Neural progenitor cell (in vitro differentiated cells): ENCODE measurements at places on chromosomes 2 and 18. TPM values are rescaled to one million over a fixed set of nuclear protein-coding genes. Genes with fewer than 3 reads are reported as not detected.

GRCh38 chr2:196289000-196289399 is 117.6 kb upstream of the STK17B start:
- DNase-seq = no peak

GRCh38 chr2:212089873-212090272 is 448.7 kb downstream of the ERBB4 start:
- no peak for DNase-seq

- no peak for DNase-seq
These were observed 294.3 kb upstream of the KCNH7 start for GRCh38 chr2:163132850-163133249.

DNA sequence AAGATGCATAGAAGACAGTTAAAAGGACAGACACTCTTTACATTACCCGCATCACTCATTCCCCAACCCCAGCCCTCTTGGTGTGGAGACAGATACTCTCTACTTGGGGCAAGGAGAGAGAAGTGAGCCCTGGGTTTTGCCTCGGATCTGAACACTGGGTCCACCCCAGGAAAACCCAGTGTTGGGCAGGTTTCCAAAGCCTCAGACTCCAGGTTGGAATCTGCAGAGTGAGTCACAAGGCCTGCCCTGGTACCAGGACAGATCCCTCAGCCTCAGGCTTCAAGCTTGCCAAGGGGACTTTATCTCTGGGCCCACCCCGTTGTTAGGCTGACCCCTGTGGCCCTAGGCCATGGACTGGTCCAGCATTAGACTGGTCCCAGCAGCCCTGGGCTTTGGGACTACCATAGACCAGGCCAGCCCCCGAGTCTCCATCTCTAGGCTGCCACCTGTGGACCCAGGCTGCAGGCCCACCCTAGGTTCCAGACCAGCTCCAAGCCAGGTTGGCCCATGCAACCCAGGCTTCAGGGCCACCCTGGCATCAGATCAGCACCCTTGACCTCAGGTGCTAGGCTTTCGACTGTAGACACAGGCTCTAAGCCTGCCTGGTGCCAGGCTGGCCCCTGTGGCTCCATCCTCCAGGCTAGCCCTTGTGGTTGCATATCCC is 112.8 kb downstream of the GULP1 start:
- no peak for DNase-seq

- DNase-seq = no peak
These were observed 115.8 kb upstream of the SIX3 start for GRCh38 chr2:44825702-44826101.

- DNase-seq = no peak
These were observed 151.0 kb downstream of the OSR1 start for GRCh38 chr2:19207452-19207851.

DNA sequence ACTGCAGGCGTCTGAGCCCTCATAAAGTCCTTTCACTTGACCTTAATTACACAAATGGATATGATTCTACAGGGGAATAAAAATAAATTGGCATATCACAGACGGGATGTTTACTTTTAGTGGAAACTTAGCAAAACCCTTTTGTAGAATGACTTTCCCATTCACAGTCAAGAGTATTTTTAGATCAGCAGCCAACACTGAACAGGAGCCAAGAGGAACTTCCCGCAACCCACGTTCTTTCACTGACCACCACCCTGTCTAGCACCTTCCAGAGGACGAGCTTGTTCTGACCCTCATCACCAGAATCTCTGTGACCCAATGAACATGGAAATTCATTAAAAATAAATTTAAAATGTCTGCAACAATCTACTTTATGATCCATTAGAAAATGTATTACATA is 119.0 kb upstream of the SNTG2 start:
- no peak for DNase-seq

GRCh38 chr18:48153613-48154481 is 223.4 kb upstream of the SMAD2 start:
- no peak for DNase-seq

Gene GAD1
- 5.2 and 10.7 TPM in 2 replicates for total RNA-seq

DNA sequence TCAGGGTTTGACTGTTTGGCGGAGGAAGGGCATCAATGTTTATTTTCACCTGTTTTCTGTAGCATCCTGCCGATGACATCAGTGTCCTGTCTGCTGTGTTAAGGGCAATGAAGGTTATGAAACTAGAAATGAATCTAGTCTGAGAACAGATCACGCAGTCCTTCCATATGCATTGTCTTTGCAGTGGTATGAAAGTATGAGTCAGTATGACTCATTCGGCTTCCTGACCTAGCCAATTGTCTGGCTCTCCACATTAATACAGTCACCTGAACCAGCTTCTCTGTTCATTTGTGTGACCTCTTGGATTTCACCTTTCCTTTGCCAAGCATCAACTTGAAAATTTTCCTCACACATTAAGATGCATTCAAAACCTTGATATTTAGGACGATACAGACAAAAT is 353.8 kb downstream of the RND3 start:
- no peak for DNase-seq

- DNase-seq = no peak
These were observed 220.9 kb upstream of the PID1 start for GRCh38 chr2:229492034-229492433.

DNA sequence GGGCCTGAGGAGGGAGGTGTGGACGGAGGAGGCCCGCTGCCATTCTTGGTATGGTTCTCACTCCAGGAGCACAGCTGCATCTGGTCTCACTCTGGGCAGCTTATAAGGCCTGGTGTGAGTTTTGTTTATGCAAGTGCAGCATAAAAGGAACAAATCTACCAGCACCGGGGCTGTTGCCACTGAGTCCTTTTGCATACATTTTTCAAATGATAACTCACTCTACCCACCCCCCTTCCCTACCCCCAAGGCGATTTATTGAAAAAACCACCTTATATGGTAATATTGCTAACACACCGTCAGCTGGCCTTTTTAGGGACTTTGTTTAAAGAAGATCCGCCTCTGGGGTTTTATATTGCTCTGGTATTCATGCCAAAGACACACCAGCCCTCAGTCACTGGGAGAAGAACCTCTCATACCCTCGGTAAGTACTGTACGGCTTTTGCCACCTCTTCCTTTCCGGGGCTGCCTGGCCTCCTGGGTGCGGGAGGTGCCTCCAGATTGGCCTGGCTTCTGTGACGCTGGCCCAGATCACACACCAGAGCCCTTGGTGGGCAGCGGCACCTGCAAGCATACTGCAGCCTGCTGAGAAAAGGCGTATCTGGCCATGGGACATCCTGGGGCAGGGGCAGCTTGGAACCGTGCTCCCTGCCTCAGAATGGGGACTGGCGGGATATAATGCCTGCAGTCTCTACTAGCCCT is at the start of gene ACTG2:
TSS of gene ACTG2 (plus strand) at position 378 of the 699 bp plus-strand sequence. CDS start 8,304 bp downstream, outside the sequence.
- DNase-seq = no peak

Gene OSGEPL1
- 29.6 and 51.5 TPM in 2 replicates for total RNA-seq

Gene CLEC4F
- not detected in 2 replicates for total RNA-seq

DNA sequence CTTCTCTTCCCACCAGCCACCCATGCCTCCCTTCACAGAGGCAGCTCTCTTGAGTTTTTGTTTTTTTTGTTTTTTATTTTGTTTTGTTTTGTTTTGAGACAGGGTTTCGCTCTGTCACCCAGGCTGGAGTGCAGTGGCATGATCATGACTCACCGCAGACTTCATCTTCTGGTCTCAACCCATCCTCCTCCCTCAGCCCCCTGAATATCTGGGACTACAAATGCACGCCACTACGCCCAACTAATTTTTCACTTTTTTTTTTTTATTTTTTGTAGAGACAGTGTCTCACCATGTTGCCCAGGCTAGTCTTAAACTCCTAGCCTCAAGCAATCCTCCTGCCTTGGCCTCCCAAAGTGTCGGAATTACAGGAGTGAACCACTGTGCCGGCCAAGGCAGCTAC is 161.4 kb downstream of the TRABD2A start:
- DNase-seq = no peak

GRCh38 chr2:2645162-2645855 is 314.2 kb upstream of the MYT1L start:
- DNase-seq = no peak

DNA sequence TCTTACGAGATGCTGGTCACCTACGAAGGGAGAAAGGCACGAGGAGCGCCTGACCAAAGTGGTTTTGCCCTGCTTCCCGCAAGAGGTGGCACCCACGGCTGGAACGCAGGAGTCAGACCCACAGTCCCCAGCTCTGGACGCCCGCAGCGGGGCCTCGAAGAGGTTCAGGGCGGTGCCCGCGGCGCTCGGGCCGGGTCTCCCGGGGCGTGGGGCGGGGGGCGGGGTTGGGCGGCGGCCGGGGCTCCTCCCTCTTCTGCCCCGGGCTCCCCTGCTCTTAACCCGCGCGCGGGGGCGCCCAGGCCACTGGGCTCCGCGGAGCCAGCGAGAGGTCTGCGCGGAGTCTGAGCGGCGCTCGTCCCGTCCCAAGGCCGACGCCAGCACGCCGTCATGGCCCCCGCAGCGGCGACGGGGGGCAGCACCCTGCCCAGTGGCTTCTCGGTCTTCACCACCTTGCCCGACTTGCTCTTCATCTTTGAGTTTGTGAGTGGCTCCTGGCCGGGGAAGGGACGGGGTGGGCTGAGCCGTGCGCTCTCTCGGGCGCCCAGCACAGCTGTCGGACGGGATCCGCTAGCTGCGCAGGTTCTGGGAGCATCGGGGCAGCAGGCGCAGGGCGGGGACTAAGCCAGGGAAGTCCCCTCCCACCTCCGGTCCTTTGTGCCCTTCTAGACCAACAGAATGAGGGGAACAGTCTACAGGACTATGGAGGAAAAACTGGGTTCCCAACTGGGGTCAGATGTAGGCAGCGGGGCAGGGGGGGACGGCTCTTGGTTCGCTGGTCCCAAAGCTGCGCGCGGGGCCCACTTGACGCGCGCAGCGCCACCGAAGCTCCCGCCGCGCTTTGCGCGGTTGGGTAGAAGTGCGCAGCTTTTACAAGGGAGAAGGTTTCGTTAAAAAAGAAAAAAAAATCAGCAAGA is at the start of gene MAL:
TSS of gene MAL (plus strand) at position 303 of the 914 bp plus-strand sequence. CDS start at position 388, 85 bp downstream.
- peak; percentile 31 for DNase-seq

DNA sequence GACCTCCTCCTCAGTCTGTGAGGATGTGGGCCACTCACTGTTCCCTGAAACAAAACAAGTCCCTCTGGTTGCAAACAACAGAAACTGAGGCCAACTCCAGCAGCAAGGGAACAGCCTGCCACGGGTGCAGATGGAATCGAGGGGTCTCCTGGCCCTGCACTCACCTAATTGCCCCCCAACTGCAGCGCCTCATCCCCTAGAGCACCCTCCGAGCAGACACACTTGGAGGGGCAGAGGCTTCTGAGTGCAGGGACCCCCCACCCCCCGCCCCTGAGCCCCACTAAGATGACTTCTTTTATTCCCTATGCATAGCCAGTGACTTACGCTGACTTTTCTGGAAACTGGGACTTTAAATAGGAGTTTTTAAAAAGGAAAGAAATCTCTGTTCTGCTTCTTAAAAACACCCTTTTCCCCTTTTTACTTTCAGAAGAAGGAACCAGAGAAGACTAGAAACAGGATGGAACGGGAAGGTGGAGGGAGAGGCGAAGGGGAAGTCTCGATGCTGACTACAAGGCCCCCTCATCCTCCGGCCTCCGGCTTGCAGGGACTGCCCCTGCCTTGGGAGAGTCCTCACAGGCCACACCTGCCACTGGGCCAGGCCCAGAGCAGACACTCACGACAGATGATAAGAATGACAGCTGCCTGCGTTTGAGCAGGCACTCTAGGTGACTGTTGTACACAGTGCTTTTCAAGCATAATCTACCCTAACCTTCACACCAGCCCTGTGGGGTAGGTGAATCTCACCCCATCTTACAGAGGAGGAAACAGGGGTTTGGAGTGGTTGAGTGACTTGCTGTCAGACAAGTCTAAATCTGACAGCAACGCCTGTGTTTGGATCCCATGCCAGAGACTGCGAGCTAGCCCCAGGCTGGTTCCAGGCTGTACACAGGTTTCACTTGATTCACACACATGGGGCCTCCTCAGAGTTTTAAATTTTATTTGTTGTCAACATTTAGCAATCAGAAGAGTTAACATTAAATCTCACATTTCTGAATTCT is 28.2 kb upstream of the BIN1 start:
- DNase-seq = no peak

- no peak for DNase-seq
These were observed 362.3 kb downstream of the RNF144A start for GRCh38 chr2:7279421-7279949.

- DNase-seq = no peak
These were observed 14.4 kb downstream of the DNAJC10 start for GRCh38 chr2:182730486-182730885.

Gene NCKAP5
- 0.43 and 0.47 TPM in 2 replicates for total RNA-seq

Gene TMEM200C
- total RNA-seq = 1.4 and 7.5 TPM in 2 replicates

Gene SPRED2
- 11.6 and 13.5 TPM in 2 replicates for total RNA-seq

DNA sequence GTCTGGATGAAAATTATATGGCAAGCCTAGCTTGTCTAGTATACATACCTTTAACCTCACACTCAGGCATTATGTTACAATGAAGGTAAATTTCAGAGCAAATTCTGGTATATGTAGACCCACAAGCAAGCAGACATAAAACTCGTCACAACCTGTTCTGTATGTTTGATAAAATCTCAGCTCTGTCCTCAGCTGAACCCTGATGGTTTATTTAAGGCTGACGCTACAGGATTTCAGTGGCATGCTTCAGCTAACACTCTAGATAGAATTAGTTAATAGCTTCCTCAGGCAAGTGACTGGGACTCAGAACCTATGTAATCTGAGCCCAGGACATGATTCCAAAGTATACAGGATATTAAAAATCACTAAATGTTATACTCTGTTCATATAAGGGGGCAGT is 68.2 kb upstream of the MC2R start:
- DNase-seq = no peak

DNA sequence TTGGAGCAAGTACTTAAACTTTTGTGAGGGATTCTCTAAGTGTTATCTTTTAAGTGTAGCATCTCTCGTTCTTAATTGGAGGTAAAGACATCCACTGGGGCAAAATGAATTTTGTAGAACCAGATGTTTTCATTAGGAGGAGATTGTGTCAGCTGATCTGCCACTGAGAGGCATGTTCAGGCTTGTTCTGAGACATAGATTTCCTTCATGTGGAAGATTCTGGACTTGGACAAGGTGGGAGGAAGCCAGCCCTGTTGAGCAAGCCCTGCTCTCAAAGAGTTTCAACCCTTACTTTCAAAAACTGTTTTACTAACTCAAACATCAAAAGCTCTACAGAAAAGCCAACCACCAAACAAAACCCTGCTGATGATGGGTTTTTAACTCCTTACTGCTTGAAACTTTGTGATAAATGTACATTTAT is 6.5 kb downstream of the MAP4K4 start:
- no peak for DNase-seq

- no peak for DNase-seq
These were observed 7.1 kb downstream of the AAK1 start for GRCh38 chr2:69636395-69636794.

Gene SCN3A
- total RNA-seq = 0.40 TPM in 1 of 2 replicates, not detected in the other

- no peak for DNase-seq
These were observed 173.3 kb downstream of the ANKRD44 start for GRCh38 chr2:197137231-197137630.

Gene NFATC1
- 2.2 and 2.3 TPM in 2 replicates for total RNA-seq

Gene UCN
- 0.56 and 1.2 TPM in 2 replicates for total RNA-seq

DNA sequence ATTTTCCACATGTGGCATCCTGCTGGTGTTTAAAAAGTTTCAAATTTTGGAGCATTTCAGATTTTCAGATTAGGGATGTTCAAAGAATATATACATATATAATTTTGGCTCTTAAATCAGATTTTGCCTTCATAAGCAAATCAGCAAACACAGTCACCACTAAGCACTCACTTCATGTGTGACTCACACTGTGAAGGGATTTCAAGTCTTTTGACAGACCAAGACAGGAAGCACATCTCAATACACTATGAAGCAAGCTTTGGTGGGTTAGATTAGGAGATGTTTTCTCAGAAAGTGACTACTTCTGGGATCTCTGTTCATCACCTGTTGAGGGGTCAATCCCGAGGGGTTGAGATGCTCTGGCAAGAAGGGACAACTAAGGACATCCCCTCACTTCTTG is 227.8 kb upstream of the RBBP8 start:
- DNase-seq = no peak
